GM13977 (cell line): ENCODE measurements at places on chromosomes 13 and 19.

- no peak for DNase-seq
Measured at GRCh38 chr13:110640591-110641029, 25.3 kb downstream of the NAXD start.

DNA sequence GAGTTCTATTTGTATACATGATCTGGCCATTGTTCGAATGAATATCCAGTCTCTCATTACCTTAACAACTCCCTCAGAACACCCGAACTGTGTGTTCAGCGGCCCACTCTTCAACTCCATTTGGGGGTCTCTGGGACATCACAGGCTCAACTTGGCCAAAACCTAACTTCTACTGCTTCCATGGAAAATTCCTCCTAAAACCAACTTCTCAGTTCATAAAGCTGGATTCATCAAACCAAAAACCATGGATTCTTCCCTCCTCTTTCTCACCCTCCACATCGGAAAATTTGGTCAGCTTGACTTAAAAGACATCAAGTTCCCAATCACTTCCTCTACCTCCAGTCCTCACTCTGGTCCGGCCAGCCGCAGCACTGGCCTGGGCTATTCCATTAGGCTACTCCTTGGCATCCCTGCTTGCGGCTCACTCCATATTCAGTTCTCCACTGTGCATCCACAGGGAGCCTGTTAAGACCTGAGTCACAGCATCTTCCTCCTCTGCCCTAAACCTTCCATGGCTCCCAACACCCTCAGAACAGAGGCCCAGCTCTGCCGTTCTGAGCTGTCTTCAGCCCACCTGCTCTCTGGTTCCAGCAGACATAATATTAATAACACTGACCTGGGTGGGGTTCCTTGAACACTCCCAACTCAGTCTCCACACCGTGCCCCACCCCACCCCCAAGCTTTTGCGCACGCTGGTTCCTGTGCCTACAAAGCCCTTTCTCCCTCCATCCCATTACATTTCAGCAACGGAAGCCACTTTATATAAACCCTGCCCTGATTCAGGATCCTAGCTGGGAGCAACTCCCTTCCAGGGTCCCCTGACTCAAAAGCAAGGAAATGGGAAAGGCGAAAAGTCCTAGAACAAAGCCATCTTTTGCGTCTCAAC lies 1.1 kb downstream of the ZNF792 start:
- no peak for DNase-seq

DNA sequence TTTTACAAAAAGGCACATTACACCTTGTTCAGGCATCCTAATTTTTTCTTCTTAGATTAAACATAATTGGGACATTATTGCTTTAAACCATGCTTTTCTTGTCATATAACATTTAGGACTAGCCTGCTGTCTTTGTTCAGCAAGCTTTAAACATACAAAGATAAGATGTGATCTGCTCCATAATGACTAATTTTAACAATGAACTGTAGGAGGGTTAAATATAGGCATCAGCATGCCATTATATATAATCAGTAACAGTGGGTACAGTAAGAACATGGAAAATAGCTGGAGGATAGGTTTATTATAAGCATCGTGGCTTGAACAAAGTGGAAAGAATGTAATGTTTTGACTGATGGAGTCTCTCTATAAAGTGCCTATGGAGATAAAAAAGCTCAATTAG lies 661.7 kb downstream of the SLITRK6 start:
- no peak for DNase-seq

DNA sequence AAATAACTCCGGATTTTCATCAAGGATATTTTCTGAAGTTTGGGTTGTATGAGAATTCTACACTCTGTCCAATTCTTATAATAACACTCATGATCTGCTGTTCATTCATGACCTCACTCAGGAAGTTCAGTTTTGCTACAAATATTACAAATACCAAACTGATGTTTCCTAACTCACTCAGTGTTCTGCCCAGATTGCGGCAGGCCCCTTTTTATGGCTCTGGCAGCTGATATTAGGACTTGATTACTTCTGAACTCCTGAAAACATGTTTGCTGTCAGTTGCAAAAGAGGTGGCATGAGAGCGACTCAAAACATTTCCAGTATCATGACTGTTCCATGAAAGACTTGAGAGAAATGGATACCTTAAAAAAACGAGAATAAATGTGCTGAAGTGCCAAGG lies 188.0 kb downstream of the RGCC start:
- no peak for DNase-seq

GRCh38 chr19:3115411-3115810 lies 20.4 kb upstream of the GNA15 start:
- DNase-seq: no peak

DNA sequence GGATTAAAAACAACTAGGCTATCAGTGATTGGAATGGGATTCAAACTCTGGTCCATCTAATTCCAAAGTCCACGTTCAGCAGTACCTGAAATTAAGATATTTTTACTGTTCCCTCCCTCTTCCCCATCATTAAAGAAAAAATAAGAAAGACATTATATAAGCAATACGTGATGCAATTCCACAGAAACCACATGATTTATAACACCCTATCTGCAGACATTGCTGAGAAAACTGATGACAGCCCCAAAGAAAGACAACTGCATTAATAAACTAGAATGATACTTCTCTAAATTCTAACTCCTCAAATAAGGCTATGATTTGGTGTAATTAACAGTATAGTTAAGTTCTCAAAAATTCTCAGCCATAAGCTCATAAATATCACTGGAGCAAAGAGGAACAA lies 19.1 kb downstream of the LNX2 start:
- no peak for DNase-seq
